ENCODE measurements at places on chromosomes 3 and 15.

DNA sequence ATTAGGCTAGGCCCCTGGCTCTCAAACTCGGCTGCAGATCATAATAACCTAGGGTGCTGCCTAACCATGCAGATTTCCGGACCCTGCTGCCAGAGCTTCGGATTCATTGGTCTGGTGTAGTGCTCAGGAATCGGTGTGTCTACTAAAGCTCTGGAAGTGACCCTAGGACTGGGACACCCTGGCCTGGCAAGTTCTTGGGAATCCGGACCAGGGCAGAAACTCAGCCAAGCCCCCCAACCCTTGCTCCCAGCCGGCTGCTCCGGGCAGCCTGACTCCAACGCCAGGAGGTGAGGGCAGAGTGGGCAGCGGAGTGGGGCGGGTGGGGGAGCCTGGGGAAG is 23.0 kb downstream of the IGDCC3 start:
- DNase-seq: no peak
- H3K36me3 ChIP-seq: no peaks in the 10 kb centered on the region
- peaks cover 45% of the 10 kb centered on the region for H3K27me3 ChIP-seq
- no peak overlapping the region for H3K27ac ChIP-seq
- peak overlapping the region; percentile 38 for H3K4me3 ChIP-seq

DNA sequence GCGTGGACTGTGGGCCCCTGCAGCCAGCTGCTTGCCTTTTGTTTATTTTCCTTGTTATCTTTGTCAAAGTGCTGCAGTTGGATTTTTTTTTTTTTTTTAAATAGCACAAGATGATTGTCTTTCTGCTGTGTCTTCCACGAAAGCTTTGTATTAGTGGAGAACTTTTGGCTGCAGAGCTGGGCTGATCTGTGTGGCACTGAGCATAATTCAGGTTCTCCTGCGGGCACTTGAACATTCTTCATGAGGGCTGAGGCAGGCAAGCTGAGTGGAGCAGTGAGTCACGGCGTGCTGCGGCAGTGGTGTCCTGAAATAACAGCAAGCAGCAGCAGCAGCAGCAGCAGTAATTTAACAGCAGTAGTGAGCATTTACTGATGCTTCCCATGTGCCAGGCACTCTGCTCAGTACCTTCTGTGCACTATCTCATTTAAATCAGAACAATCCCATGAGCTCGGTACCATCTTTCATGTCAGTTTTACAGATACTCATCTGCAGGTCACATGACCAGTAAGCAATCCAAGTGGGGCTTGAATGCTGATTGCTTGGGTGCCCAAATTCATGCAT is 45.8 kb downstream of the MITF start:
- no peaks in the 10 kb centered on the region for H3K27me3 ChIP-seq
- no peaks in the 10 kb centered on the region for H3K36me3 ChIP-seq
- peaks cover 40% of the 10 kb centered on the region for H3K4me1 ChIP-seq
- peak overlapping the region; percentile 65 for H3K27ac ChIP-seq
- DNase-seq: peak; percentile 84

DNA sequence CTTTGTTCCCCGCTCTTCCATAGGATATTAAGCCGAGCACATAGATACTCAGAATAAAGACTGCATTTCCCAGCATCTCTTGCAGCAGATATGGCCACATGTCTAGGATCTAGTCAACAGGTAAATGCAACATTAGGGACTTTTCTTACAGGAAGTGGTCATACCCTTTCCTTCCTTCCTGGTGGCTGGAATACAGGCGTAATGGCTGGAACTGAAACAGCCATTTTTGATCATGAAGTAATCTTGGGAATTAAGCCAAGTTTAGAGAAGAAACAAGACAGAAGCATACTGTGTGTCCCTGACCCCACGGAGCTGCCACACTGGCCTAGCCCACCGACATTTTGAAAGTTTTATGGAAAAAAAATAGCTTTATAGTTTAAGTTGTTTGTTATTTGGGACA is 234.0 kb downstream of the XXYLT1 start:
- no peak overlapping the region for H3K4me3 ChIP-seq
- no peaks in the 10 kb centered on the region for H3K36me3 ChIP-seq
- H3K27me3 ChIP-seq: peaks cover 17% of the 10 kb centered on the region
- no peak overlapping the region for H3K27ac ChIP-seq
- peaks cover 16% of the 10 kb centered on the region for H3K4me1 ChIP-seq

- peaks cover 14% of the 10 kb centered on the region for H3K27me3 ChIP-seq
- no peaks in the 10 kb centered on the region for H3K36me3 ChIP-seq
- H3K4me1 ChIP-seq: no peaks in the 10 kb centered on the region
- H3K27ac ChIP-seq: no peak overlapping the region
These were observed 72.9 kb downstream of the ATP8B4 start for GRCh38 chr15:50046159-50046558.

DNA sequence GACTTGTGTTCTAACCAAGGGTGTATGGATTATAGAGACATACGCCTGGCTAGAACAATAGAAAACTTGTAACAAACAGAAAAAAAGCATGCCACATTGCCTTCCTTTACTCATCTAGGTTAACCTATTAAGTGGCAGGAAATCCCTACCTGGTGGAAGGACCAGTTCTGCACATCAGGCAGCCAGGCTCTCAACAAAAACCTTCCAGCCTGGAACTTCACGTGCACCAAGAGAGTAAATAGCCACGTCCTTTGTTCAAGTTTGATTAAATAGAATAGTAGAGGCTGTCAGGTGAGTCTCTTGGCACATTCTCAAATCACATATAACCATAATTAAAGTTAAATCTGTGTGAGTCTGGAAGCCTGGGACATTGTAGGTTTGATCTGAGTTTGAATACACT is 85.0 kb upstream of the DPH6 start:
- H3K4me1 ChIP-seq: peaks cover 18% of the 10 kb centered on the region
- H3K36me3 ChIP-seq: no peaks in the 10 kb centered on the region
- no peak for DNase-seq
- no peaks in the 10 kb centered on the region for H3K27me3 ChIP-seq

- no peak overlapping the region for H3K4me3 ChIP-seq
- no peaks in the 10 kb centered on the region for H3K36me3 ChIP-seq
- no peaks in the 10 kb centered on the region for H3K27me3 ChIP-seq
- peaks cover 49% of the 10 kb centered on the region for H3K4me1 ChIP-seq
These were observed 149.5 kb downstream of the SMAD6 start for GRCh38 chr15:66851311-66852063.

DNA sequence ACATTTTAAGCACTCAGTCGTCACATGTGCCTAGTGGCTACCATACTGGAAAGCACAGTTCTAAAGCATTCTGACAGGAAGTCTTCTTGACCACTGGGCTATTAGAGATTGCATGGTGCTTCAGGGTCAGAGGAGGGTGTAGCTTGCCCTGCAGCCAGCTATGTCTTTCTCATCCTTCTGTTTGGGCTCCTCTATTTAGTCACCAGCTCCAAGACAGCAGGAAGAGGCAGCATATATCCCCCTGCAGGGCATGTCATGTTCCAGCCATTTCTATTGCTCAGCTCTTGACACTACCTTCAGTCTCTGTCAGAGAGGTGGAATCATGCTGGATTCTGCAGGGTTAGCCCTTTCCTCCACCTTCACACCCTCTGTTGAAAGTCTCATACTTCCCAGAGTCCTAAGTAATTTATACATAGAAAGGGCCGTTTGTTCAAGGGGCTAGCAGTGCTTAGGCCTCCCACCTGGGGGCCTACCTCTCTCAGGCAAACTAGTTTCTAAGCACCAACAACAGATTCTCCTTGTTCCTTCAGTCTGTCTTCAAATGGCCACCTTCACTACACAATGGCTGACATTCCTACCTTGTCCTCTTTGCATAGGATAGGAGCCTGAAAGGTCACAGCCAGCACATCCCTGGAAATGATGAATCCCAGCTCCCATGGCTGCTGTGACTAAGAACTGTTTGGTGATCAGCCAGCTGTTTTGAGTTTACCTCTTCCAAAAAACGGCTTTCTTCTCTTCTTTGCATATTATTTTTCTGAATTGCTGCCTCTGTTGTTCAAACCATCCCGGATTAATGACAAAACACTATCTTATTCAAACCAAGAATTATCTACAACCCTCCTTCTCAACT is 115.7 kb upstream of the BFSP2 start:
- no peak for DNase-seq
- H3K27me3 ChIP-seq: no peaks in the 10 kb centered on the region
- no peak overlapping the region for H3K27ac ChIP-seq

DNA sequence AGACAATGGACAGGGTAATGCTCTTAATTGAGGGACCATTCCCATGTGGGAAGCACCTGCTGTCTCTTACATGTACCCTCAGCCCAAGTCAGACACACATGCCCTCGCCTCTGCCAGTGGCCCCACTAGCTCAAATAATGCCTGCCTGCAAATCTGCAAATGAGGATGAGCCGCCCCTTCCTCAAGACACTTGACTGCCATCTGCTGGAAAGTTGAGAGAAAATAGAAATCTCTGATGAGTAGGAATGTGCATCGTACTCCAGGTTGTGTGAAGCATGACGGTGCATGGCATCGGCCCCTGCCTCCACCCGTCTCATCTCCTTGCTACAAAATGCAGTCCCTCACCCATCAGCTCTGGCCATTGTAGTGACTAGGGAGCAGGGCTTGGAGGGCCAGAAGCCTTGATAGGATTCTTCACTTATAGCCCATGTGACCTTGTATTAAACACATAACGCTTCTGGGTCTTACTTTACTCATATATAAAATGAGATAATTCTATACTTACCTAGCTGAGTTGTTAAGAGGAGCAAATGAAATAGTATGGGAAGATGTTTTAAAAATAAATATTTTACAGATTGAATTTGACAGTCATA is 6.3 kb upstream of the SCN5A start:
- H3K27ac ChIP-seq: no peak overlapping the region
- no peak overlapping the region for H3K4me3 ChIP-seq
- no peak for DNase-seq
- no peaks in the 10 kb centered on the region for H3K4me1 ChIP-seq
- H3K27me3 ChIP-seq: peaks cover 42% of the 10 kb centered on the region

GRCh38 chr15:69523010-69524001 is 70.7 kb downstream of the RPLP1 start:
- no peaks in the 10 kb centered on the region for H3K36me3 ChIP-seq
- peak; percentile 90 for DNase-seq
- peaks cover 3% of the 10 kb centered on the region for H3K4me1 ChIP-seq

DNA sequence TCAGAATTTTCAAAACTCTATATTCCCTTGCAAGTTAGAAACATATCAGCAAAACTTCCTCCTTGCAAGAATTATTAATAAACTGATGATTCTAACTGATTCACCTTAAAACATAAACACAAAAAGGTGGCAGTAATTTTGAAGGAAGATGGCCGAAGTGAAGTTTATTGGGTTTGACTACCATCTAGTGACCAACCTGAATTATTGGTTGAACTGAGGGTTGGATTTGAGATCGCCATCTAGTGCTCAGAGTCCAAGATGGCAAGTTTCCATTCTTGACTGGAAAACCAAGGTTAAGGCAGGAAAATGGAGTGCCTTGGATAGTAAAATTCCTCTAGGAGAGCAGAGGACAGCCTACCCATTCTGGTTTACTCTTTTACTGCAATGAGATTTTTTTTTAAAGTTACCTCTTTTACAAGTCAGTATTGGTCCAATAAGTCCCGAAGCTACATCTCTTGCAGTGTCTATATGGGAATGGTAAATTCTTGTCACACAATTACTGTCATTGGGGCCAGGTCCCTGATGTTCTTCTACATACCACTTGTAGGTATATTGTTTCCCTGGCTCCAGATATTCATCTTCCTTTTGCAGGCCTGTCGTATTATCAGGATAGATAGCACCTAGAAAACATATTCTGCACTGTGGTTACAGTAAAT is 51.6 kb upstream of the CP start:
- peaks cover 56% of the 10 kb centered on the region for H3K4me1 ChIP-seq
- no peak overlapping the region for H3K4me3 ChIP-seq
- peaks cover 2% of the 10 kb centered on the region for H3K36me3 ChIP-seq
- no peaks in the 10 kb centered on the region for H3K27me3 ChIP-seq
- DNase-seq: no peak
- H3K27ac ChIP-seq: no peak overlapping the region

DNA sequence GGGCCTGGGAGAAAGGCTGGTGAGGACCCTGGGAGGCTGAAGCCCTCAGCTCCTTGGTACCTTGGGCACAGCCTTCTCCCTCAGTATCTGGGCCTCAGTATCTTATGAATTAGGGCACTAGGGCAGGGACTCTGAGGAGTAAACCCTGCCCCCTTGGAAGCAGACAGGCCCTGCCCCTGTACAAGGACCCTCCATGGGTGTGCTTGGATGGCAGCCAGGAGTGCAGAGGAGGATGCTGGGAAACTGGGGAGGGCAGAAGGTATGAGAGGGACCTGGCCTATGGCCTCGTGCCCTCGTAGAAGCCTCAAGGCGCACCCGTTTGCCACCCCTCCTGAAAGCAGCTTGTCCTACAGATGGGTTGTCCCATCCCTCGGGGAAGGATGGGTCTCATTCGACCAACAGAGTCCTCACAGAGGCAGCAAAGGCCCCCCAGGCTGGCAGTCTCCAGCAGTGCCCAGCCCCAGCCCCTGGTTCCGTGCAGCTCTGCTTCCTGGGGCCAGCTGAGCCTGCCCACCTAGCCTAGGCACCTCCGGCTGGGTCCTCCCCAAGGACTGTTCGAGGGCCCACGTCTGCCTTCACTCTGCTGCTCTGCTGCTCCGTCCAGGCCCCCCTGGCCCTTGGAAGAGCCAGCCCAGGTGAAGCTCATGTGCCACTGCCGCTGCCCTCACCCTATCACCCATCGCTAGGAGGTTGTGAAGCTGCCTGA is 15.3 kb upstream of the SEMA3F start:
- no peak overlapping the region for H3K4me3 ChIP-seq
- no peak overlapping the region for H3K27ac ChIP-seq

DNA sequence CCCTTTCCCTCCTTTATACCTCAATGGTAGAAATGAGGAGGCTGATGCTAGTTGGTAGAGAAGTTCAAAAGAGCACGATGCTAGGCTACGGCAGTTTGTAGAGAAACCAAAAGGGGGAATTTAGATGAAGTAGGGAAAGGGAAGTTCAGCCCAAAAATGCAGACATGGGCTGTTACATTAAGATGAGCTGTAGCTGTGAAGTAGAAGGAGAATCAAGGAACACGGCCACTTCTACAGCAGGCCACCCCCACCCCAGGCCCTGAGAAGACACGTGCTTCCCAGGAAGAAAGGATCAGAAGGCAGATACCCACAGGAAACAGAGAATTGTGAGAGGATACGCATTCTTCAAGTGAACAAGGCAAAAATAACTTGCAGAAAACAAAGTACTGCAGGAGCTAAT is 2.1 kb upstream of the PARP14 start:
- peaks cover 2% of the 10 kb centered on the region for H3K27me3 ChIP-seq
- DNase-seq: no peak
- no peak overlapping the region for H3K27ac ChIP-seq
- H3K36me3 ChIP-seq: no peaks in the 10 kb centered on the region
- no peak overlapping the region for H3K4me3 ChIP-seq

DNA sequence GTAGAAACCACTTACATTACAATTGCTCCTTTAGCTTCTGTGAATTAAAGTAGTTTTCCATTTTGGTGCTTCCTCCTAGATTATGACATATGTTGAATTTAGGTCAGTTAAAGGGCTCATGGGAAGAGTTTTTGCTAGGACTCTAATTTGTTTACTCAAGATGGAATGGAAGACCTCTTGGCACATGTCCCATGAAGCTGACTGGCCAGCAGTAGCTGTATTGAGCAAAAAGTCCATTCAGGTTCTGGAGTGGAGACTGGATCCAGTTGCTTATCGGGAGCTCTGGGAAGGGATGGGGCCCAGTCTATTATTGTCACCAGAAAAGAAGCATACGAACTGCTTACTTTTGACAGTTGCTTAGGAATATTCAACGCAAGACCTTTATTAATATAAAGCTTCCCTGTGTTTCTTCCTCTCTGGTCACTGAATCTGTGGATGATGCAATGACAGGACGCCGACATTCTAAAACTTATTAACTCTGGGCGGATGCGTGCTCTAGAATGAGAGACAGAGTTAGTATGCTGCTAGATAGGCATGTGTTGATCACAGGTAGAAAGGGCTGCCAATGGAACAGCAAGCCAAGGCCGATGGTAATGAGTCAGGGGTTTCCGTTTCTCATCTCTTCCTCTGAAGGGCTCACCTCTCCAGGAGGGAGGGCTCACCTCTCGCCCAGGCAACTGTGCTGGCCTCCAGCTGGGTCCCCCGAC is 155.8 kb downstream of the NR1D2 start:
- no peak overlapping the region for H3K4me3 ChIP-seq
- no peaks in the 10 kb centered on the region for H3K27me3 ChIP-seq
- peaks cover 20% of the 10 kb centered on the region for H3K4me1 ChIP-seq
- H3K27ac ChIP-seq: no peak overlapping the region
- no peaks in the 10 kb centered on the region for H3K36me3 ChIP-seq
